Activated B cell treated with CpG ODN at 0.5 μM for 24 hours (primary cell): ENCODE measurements at places on chromosomes 3 and 15.

- no peak for DNase-seq
Observed at GRCh38 chr3:194607592-194608389, 25.4 kb downstream of the TMEM44 start.

DNA sequence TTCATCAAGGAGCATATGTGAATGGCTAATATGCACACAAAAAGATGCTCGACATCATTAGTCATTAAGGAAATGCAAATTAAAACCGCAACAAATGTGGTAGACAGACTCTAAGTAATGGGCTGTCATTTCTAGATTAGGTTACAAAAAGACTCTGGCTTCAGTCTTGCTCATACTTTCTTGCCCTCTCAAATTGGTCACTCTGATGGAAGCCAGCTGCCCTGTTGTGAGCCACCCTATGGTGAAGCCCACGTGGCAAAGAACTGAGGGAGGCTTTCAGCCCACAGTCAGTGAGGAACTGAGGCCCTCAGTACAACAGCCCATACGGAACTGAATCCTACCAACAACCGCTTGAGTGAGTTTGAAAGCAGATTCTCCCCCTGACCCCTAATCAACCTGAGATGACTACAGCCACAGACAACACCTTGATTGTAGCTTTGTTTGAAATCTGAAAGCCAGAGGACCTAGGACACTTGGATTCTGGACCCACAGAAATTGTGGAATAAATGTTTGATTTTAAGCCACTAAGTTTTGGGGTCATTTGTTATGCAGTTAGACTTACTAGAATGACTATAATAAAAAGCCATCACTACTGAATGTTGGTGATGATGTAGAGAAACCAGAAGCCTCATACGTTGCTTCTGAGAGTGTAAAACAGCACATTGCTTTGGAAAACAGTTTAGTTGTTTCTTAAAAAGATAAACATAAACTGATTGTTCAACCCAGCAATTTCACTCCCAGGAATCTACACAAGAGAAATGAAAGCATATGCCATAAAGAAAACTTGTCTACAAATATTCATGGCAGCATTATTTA is 45.7 kb downstream of the EHHADH start:
- DNase-seq, result no peak

- no peak for DNase-seq
Observed at GRCh38 chr3:194767446-194768207, 81.9 kb downstream of the FAM43A start.

- no peak for DNase-seq
Observed at GRCh38 chr15:80461356-80462095, 57.3 kb downstream of the ARNT2 start.

DNA sequence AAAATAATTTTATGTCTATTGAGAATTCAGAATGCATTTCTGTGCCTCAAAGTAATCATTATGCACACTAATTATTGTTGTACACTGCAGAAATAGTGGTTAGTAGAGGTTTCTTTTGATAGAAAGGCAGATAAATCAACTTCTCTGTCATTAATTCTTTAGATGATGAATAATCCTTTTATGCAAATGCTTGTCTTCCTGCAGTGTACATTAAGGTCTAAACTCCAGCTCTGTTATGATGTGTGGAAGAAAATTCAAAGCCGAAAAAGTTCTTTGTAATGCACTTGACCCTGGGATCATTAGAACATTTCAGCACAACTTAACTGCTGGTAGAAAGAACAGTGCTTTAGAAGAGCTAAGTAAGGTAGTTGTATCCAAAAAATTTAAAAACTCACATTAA is 353.0 kb downstream of the NLGN1 start:
- no peak for DNase-seq

DNA sequence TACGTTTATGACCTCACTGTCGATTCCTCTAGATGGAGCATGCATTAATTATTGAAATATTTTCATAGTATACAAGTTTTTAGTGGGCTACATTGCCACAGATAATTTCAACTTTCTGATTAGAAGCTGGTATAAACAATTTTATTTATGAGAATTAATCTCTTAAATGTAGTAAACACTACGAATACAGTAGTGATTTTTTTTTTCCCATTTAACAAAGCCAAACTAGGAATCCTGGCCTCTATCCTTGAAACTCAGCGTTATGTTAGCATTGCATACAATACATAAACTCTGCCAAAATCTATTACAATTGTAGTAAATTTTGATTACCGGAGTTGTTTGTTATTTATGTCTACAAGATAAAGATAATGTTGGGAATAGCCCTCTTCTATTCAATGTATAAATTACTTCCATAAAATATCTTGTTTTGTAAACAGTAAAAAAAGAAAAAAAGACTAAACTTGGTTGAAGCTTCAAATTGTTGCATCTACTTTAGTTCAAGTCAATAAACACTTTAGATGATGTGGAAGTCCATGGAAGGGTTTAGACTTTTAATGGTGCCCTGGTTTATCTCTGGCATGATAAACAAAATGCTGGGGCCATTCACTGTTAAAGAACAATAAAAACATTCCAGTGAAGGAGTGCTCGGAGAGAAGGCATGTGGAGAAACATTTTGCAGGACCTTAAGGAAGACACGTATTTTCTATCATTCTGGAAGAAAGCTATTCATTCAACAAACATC is 77.3 kb upstream of the NR2F2 start:
- DNase-seq, result no peak

DNA sequence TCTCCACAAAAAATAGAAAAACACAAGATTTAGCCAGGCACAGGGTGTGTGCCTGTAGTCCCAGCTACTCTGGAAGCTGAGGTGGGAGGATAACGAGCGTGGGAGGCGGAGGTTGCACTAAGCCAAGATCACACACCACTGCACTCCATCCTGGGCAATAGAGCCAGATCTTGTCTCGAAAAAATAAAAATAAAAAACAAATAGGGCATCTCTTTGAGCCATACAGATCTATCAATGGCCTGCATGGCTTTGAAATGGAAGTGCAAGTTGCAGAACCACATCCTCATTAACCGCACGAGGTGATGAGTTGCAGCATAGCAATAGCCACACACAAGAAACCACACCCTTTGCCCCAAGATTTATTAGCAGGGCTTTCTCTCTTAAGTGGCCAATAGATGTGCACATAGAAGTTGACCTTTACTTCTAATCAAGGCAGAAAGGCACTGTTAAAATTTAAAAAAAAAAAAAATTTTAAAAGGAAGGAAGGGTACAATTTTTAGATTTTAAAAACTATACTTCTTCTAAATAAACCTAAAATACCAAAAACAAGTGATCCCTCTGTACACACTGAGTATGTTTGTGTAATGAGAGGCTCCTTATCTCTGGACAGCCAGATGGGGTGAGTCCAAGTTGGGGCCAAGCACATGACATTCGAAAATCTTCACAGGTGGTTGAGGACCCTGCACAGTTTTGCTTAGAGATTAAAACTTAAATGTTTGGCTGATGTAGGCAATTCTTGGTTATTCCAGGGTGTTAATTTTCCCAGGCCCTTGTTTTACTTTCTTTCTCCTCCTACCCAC is 53.4 kb downstream of the FILIP1L start:
- no peak for DNase-seq

DNA sequence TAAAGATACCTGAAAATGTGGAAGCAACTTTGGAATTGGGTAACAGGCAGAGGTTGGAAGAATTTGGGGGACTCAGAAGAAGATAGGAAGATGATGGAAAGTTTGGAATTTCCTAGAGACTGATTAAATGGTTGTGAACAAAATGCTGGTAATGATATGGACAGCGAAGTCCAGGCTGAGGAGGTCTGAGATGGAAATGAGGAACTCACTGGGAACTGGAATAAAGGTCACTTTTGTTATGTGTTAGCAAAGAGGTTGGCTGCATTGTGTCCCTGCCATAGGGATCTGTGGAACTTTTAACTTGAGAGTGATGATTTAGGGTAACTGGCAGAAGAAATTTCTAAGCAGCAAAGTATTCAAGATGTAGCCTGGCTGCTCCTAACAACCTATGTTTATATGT is 13.0 kb downstream of the MITF start:
- no peak for DNase-seq

GRCh38 chr3:176615826-176616225 is 581.5 kb downstream of the TBL1XR1 start:
- DNase-seq, result no peak

DNA sequence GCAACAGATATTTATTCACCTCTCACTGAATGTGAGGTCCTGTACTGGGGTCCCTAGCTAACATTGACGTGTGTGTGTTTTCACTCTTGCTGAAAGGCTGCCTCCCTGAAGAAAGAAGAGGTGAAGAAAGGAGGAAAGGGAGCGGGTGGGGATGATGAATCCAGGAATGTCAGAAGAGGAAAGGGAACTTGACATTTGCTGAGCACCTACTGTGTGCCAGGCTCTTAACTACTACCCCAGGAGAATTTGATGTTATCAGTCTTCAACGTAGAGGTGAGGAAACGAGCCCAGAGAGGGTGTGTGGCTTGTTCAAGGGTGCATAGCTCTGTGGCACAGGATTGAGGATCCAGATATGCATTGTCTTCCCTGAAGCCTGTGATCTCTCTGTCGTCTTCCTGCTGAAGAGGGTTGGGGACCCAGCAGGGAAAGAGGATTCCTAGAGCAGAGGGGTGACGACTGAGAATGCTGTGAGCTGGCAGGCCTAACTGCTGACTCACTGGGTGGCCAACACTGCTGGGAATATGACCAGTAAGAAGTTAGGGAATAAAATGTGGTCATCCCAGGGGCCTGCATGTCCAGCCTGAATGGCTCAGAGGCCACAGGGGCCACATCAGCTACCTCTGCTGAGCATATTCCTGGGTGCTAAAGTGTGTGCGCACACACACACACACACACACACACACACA is 6.6 kb upstream of the ATP2B2 start:
- DNase-seq, result no peak

DNA sequence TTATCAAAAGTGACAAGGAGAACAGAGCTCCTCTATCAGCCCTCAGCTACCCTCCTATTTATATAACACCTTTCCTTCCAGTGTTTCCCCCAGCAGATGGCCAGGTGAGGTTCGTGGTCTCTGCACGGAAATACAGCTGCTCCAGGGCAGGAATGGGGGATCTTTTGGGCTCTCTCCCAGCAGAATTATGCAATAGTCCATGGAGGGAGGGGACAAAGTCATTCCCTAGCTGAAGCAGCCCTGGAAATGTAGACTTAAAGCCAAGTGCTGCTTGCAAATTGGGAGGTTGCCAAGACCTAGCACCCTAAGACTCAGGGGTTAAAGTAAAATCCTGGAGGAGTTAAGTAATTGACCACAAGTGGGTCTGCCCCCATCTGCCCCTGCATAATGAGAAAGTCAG is 256.3 kb downstream of the LRTM1 start:
- DNase-seq, result no peak

- DNase-seq, result no peak
Observed at GRCh38 chr15:58875343-58875742, 58.1 kb downstream of the SLTM start.

DNA sequence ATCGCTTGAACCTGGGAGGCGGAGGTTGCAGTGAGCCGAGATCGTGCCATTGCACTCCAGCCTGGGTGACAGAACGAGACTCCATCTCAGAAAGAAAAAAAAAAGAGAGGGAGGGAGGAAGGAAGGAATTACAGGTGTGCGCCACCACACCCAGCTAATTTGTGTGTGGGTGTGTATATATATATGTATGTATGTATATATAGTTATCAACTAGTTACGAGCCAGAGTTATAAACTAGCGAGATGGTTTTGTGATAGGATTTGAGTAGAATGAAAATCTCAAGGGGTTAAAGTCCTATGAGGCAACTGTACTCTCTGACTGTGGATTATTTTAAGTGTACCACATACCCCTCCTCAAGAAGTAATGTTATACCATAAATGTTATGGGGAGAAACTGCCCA is 50.9 kb upstream of the SIN3A start:
- DNase-seq, result no peak

- DNase-seq, result no peak
Observed at GRCh38 chr15:95996494-95996893, 334.0 kb upstream of the NR2F2 start.

- no peak for DNase-seq
Observed at GRCh38 chr15:32829436-32829835, 111.6 kb downstream of the GREM1 start.

- DNase-seq, result no peak
Observed at GRCh38 chr3:128553560-128553959, 60.6 kb upstream of the GATA2 start.

DNA sequence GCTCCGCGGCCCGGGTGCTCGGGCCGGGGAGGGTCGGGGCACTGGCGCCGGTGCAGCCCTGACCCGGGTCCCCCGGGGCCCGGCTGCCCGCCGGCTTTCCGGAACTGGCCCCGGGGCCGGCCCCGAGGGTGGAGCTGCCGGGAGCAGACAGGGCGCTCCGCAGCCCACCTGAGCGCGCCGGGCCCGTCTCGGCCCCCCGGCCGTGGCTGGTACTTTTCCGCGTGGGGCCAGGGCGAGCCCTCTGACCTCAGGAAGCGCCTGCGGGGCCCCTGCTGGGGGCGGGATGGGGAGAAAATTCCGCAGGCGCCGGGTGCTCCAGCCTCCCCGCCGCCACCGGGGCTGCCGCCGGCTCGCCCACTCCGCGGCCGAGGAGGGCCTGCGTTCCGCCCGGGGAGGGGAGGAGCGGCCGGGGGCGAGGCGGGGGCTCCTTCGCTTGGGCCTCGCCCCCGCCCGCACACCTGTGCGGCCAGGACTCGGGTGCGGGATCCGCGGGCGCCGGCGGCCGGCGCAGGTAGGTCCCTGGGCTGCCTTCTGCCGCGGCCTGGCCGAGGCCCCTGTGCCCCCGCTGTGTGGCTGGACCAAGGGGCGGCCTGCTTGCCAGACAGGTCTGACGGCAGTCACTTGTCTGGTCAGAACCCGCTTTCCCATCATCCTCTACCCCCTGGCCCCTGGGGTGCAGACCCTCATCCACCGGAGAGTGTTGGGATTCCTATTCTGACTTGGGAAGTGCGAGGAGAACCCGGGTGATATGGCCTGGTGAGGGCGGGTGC is 3.5 kb downstream of the FURIN start:
- no peak for DNase-seq

GRCh38 chr3:185649414-185649813 is 63.3 kb downstream of the SENP2 start:
- DNase-seq, result no peak

DNA sequence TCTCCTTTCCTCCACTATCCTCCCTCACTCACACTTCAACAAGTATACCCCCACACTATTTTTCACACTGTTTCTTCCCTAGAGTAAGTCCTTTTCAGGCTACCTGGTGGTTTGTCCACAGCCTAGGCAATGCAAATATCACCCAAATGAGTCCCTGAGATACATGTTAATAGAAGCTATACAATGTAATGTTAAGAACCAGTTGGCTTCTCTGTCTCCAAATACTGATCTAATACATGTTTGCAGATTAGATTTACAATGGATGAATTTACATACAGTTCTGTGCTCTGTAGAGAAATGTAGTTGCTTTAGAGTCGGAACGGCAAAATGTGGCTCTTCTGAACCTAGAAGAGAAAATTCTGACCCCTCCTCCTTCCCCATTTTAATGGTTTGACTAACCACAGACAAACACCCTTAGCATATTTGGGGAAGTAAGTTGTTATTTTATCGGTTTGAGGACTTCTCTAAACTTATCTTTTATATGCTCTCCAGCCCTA is 63.6 kb upstream of the MBNL1 start:
- DNase-seq, result no peak
